ENCODE measurements at places on chromosomes 12 and 14. TPM values are rescaled to one million over a fixed set of nuclear protein-coding genes. Genes with fewer than 3 reads are reported as not detected.
A peak's percentile ranks its signal among the peaks of the same experiment; 100 is the strongest.

DNA sequence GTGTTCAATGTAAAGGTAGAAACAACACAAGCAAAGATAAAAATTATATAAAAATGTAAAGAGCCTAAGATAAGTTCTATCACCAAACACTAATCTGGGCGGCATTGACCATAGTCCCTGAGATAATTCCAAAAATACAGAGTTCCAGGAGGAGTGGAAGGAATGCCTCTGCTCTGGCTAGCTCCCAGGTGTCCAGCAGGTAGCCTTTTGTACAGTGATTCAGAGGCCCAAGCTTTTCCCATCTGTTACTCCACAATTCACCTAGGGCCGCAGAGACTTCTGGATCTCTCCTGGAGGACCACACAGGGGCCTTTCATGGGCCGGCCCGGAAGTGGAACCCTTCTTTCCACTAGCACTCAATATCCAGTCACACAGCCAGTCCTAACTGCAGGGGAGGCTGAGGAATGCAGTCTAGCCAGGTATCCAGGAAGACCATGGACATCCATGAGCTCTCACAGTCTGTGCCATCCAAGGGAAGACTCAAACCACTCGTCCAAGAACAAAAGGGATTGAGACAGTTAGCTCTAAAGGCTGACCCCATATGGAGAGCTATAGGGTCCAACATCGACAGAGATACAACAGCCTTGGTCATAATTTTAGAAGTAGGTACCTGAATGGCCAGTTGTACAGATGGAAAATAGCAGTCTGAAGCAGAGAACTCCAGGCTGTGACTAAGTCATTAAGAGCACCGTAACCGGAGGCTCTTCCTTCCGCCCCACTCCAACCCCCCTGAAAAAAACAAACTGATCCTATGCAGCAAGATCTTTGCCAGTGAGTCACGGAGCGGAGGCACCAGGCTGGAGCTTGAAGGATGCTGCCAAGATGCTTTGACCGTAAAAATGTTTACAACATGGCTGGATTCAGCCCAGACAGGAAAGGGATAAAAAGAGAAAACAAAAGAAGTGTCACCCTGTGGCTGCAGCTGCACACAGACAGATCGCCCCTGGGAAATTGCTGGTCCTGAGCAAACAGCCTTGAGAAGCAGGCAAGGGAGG, 204.8 kb downstream of the NUAK1 start:
- H3K27me3 ChIP-seq: no peaks in the 10 kb centered on the region
- no peak overlapping the region for H3K4me3 ChIP-seq
- peak; percentile 96 for DNase-seq
- H3K36me3 ChIP-seq: no peaks in the 10 kb centered on the region
- peaks cover 18% of the 10 kb centered on the region for H3K4me1 ChIP-seq

DNA sequence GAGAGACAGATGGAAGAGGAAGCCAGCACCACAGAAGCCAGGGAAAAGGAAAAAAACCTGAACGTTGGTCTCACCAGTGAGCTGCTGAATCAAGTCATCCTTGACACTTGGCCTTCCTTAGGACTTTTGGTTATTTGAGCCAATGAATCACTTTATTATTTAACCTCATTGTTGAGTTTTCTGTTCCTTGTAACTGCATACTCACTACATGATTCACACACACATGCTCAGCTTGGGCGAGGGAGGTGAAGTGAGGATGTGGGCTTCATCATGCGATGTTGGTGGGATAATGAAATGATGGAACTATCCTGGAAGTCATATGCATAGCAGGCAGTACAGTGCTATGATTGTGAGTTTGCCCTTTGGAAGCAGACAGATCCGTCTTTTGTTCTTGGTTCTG, 40.6 kb upstream of the RPH3A start:
- peaks cover 63% of the 10 kb centered on the region for H3K27me3 ChIP-seq
- DNase-seq: no peak
- H3K36me3 ChIP-seq: no peaks in the 10 kb centered on the region
- H3K4me1 ChIP-seq: no peaks in the 10 kb centered on the region

DNA sequence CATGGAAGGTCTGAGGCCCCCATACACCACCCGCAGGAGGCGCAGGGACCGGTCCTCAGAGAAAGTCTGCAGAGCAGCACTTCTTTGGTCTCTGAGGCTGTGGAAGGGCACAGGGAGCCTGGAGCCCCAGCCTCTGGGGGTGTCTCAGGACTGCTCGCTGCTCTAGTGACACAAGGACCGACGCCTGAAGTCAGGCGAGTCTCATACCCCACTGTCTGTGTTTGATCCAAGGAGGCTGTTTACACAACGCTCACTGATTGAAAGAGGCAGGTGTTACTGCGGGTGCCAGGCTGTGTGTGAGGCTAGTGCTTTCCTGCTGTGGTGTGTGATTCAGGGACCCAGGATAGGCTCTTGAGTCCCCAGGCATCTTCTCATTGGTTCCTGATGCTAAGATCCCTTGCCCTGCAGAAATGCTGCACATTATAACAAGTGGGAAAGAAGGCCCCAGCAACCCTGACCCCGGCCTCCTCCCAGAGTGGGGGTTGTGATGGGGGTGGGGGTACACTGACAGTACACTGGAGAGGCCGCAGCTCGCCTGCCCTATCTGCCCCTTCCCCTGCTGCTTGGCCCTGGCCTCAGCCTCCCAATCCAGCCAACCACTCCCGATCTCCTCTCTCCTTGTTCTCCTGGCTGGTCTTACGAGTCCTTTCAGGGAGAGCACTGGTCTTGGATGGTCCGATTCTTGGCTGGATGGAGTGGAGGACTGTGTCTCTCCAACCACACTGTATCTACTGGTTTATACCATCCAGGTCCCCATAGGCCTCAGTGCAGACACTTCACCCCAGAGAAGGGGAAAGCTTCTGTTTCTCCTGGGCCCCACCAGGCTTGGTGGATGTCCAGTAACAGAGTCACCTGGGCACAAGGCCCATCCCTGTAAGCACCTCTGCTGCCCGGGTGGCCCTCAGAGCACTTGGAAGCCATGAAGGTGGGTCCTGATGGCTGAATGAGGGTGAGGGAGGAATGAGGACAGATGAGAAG, 6.6 kb downstream of the CACNA2D4 start:
- peaks cover 15% of the 10 kb centered on the region for H3K27me3 ChIP-seq
- H3K4me3 ChIP-seq: no peak overlapping the region
- no peak for DNase-seq
- no peaks in the 10 kb centered on the region for H3K36me3 ChIP-seq
- H3K27ac ChIP-seq: no peak overlapping the region

GRCh38 chr12:84814664-84815245, 97.8 kb downstream of the SLC6A15 start:
- H3K36me3 ChIP-seq: no peaks in the 10 kb centered on the region
- H3K27ac ChIP-seq: no peak overlapping the region
- H3K4me3 ChIP-seq: no peak overlapping the region
- H3K4me1 ChIP-seq: peaks cover 15% of the 10 kb centered on the region
- H3K27me3 ChIP-seq: no peaks in the 10 kb centered on the region

DNA sequence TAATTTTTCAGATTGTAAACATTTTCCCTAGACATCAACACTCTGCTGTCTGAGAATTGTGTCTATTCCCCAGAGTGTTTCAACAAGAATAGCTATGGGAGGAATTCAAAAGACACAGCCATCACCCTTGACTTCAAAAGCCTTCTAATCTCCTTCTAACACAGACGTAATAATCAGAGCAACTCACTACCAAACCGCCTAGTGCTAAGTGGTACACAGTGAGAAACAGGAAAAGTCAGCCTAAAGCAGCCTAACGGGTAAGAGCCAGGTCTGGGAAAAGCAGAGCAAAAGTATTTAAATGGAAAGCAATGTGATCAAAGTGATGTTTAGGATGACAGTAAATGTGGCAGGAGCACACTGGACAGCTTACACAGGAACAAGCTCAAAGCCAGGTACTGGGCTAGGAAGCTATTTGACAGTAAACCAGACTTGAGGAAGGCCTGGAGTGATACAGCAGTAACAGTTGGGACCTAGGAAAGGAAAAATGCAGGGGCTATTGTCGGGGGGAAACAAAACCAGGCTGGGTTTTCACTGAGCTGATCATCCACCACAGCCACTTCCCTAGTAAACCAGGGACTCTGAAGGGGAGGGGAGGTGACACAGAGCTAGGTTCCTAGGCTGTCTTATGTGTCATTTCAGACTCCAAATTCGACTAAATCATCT, 29.4 kb downstream of the CORO1C start:
- H3K27me3 ChIP-seq: no peaks in the 10 kb centered on the region
- DNase-seq: peak; percentile 19
- H3K4me3 ChIP-seq: peak overlapping the region; percentile 70
- H3K4me1 ChIP-seq: peaks cover 31% of the 10 kb centered on the region
- peaks cover 50% of the 10 kb centered on the region for H3K36me3 ChIP-seq

- no peaks in the 10 kb centered on the region for H3K27me3 ChIP-seq
- no peak for DNase-seq
- H3K27ac ChIP-seq: no peak overlapping the region
- no peak overlapping the region for H3K4me3 ChIP-seq
These were observed 359.2 kb downstream of the RMST start for GRCh38 chr12:97821806-97822205.

DNA sequence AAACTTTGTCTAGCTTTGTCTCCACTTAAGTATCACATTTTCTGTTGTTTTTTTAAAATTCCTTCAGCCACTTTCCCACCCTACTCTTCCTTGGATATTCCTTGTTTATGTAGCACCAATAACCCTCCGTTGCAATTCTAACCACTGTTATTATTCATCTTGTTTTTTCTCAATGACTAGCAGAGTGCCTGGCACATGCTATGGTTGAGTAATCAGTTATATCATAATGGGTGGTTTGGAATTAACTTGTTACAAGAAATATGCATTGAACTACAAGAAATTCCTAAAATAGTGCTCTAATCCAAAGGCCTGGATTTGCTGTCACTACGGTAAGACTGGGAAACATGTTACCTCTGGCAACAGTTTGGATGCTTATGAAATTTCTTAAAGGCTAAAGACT, 756.6 kb downstream of the NOVA1 start:
- H3K36me3 ChIP-seq: no peaks in the 10 kb centered on the region
- H3K27me3 ChIP-seq: no peaks in the 10 kb centered on the region
- no peak overlapping the region for H3K27ac ChIP-seq

DNA sequence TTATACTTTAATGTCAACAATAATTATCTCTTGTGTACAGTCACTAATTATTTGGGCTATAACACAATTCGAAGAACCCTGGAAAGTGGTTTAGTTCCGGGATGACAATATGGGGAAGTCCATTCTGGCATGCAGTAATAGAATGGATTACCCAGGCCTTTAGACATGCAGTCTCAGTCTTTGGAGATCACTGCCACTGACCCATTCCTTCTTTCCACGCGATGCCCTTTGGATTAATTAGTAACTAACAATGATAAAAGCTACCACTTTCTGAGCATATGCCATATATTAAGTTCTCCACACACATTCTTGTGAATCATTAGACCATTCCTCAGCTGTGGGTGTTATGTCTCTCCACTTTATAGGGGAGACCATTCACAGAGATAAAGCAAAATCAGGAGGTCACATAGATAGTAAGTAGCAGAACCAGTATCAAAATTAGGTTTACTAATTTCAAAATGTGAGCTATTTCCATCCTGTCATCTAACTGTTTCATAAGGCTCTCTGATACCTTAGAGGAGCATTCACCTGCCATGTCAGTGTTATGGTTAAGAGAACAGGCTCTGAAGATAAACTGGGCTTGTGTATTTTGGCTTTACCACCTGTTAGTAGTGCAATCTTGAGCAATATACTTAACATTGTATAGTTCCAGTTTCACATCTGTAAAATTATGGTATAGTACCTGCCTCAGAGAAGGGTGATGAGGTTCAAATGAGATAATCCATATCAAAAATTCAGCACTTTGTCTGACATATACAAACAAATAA, 27.2 kb upstream of the KCNJ8 start:
- no peak overlapping the region for H3K4me3 ChIP-seq
- no peaks in the 10 kb centered on the region for H3K36me3 ChIP-seq
- no peak for DNase-seq
- H3K4me1 ChIP-seq: no peaks in the 10 kb centered on the region
- H3K27ac ChIP-seq: no peak overlapping the region

GRCh38 chr14:31893221-31893757, 183.8 kb upstream of the ARHGAP5 start:
- no peak overlapping the region for H3K27ac ChIP-seq
- no peaks in the 10 kb centered on the region for H3K36me3 ChIP-seq
- DNase-seq: no peak
- peaks cover 16% of the 10 kb centered on the region for H3K4me1 ChIP-seq

- H3K4me3 ChIP-seq: no peak overlapping the region
- peaks cover 80% of the 10 kb centered on the region for H3K27me3 ChIP-seq
- H3K27ac ChIP-seq: no peak overlapping the region
- no peak for DNase-seq
- H3K36me3 ChIP-seq: peaks cover under 1% of the 10 kb centered on the region
These were observed 50.0 kb downstream of the SOX5 start for GRCh38 chr12:23899434-23899833.

DNA sequence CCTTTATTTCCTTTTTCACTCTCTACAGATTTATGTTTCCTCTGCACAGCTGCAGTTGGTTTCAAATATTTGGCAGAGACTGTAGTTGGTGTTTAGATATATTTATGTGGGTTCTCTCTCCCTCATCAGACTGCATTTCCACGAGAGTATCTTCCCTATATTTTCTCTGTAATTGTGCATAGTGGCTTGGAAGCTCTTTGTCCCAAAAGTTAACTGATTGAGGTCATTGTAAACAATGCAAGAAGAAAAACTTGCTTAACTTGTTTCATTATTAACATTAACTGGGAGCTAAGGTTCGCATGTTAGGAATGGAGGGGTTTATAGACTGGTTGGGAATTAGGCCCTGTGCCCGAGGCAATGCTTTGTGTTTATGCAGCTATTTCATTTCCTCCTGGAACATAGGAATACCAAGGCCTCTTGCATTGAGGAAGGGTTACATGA, 216.9 kb upstream of the HMGA2 start:
- DNase-seq: no peak
- H3K4me3 ChIP-seq: no peak overlapping the region
- H3K36me3 ChIP-seq: no peaks in the 10 kb centered on the region
- H3K4me1 ChIP-seq: peaks cover 41% of the 10 kb centered on the region
- H3K27me3 ChIP-seq: no peaks in the 10 kb centered on the region

DNA sequence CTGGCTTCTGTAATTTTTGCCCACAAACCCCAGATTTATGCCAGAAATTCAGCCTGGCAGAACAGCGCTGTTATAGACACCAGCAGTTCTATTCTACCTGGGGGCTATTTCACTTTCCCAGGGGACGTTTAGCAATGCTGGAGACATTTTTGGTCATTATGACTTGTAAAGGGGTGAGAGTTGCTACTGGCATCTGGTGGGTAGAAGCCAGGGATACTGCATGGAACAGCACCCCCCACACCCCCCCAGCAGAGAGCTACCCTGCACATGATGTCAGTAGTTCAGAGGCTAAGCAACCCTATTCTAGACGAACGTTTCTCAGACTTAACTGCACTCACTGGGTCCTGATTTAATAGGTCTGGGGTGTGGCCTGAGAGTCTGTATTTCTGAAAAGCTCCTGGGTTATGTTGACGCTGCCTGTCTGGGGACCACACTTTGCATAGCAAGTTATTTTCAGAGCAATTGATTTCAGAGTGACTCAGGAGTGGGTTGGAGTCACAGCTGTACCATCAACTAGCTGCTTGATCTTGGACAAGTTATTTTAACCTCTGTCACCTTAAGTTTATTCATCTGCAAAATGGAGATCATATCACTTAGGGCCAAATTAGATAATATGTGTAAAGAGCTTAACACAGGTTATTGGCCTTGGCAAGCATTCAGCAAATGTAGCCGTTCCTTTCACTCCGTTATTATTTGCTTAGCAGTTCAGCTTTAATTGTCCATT, 48.5 kb downstream of the CHST11 start:
- no peaks in the 10 kb centered on the region for H3K36me3 ChIP-seq
- no peaks in the 10 kb centered on the region for H3K4me1 ChIP-seq
- H3K4me3 ChIP-seq: no peak overlapping the region
- H3K27me3 ChIP-seq: no peaks in the 10 kb centered on the region
- DNase-seq: no peak

- no peak overlapping the region for H3K4me3 ChIP-seq
- H3K27me3 ChIP-seq: no peaks in the 10 kb centered on the region
- DNase-seq: no peak
- H3K36me3 ChIP-seq: peaks cover 7% of the 10 kb centered on the region
These were observed 313.0 kb upstream of the PRKD1 start for GRCh38 chr14:30240685-30241084.

The CPNE8 gene
- 17.0 TPM for total RNA-seq

The RIMBP2 gene
- total RNA-seq: not detected

The BICDL1 gene
- total RNA-seq: 20.7 TPM

Measured in MCF 10A (cell line).